Effector memory CD8-positive, alpha-beta T cell (primary cell): ENCODE measurements at places on chromosomes 12 and 14.

- H3K4me3 ChIP-seq = no peak overlapping the region
- no peaks in the 10 kb centered on the region for H3K27me3 ChIP-seq
- peaks cover 50% of the 10 kb centered on the region for H3K36me3 ChIP-seq
- DNase-seq = no peak
- H3K27ac ChIP-seq = no peak overlapping the region
Measured at GRCh38 chr12:123253641-123254459, 17.8 kb downstream of the CDK2AP1 start.

GRCh38 chr12:120366845-120367232 lies 2.1 kb downstream of the MSI1 start:
- no peak for DNase-seq
- peaks cover 17% of the 10 kb centered on the region for H3K4me1 ChIP-seq
- no peaks in the 10 kb centered on the region for H3K36me3 ChIP-seq
- H3K27me3 ChIP-seq = peaks cover 71% of the 10 kb centered on the region

GRCh38 chr12:53212931-53213330 lies 5.9 kb upstream of the ITGB7 start:
- H3K4me3 ChIP-seq = no peak overlapping the region
- DNase-seq = no peak
- no peaks in the 10 kb centered on the region for H3K27me3 ChIP-seq

DNA sequence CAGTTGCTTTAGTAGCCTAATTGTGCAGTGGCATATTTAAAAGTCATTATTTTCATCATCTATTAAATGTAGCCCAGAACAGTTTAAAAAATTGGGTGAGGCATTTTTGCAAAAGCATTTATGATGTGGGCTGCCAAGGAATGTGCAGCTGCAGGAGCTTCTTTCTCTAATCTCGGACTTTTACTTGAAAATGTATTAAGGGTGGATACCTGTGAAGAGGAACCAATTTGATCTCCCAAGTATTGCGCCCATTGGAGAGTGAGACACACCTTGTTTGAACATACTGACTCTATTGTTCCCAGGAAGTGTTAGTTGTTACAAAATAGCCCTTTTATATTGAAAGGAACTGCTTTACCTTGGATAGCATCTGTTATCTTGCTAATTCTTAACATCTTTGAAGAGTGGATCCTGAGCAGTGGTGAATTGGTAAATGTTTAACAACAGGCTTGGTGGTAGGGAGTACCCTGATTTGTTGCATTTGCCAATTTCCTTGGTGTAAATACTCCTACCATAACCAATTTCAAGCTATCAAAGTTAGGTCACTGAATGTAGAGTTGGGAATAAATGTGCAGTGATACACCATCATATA lies 42.5 kb upstream of the HMGA2 start:
- H3K4me1 ChIP-seq = no peaks in the 10 kb centered on the region
- no peaks in the 10 kb centered on the region for H3K36me3 ChIP-seq
- no peak for DNase-seq
- H3K27me3 ChIP-seq = peaks cover 8% of the 10 kb centered on the region

DNA sequence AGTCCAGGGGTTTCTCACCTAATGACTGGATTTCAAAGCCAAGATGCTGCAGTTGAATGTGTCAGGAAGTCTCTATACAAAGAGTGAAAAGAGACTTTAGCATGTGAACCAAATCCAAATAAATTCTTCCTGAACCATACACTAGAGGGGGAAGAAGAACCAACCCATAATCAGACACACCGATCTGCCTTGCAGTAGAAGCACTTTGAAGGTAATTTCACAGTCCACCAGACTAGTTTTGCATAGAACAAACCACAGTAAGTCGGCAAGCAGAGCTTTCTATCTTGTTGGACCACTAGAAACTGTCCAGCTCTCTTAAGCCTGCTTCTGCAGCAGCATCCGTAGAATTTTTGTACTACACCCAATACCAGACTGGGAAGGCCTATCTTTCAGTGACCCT lies 39.3 kb downstream of the FIGNL2 start:
- H3K27me3 ChIP-seq = peaks cover 25% of the 10 kb centered on the region
- H3K36me3 ChIP-seq = peaks cover 3% of the 10 kb centered on the region
- no peak overlapping the region for H3K27ac ChIP-seq
- DNase-seq = no peak
- no peak overlapping the region for H3K4me3 ChIP-seq

DNA sequence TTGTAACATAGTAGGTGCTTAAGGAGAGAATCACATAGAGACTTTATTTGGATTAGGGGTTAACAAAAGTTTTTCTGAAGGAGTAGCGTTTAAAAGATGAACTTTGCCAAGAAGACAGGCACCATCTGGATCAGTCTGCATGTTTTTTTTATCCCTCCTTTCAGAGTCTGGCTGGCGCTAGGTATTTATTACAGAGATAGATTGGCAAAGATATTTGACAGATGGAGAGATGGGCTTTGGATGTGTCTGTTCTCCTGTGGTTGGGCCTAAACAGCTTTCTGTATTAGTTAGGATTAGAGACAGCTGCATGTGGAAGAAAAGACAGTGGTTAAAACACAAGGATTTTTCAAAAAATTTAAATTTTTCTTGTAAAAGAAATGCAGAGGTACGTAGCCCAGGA lies 133.9 kb downstream of the C12orf75 start:
- no peaks in the 10 kb centered on the region for H3K36me3 ChIP-seq
- no peak for DNase-seq
- no peak overlapping the region for H3K4me3 ChIP-seq
- no peaks in the 10 kb centered on the region for H3K4me1 ChIP-seq

GRCh38 chr14:77026930-77027537 lies 1.5 kb downstream of the IRF2BPL start:
- peaks cover 59% of the 10 kb centered on the region for H3K36me3 ChIP-seq
- H3K27me3 ChIP-seq = no peaks in the 10 kb centered on the region

- peaks cover 20% of the 10 kb centered on the region for H3K36me3 ChIP-seq
- H3K4me1 ChIP-seq = peaks cover 55% of the 10 kb centered on the region
- peak overlapping the region; percentile 76 for H3K4me3 ChIP-seq
- DNase-seq = no peak
- H3K27ac ChIP-seq = peak overlapping the region; percentile 76
Measured at GRCh38 chr14:50813544-50813863, 17.5 kb downstream of the NIN start.

- H3K4me1 ChIP-seq = peaks cover 24% of the 10 kb centered on the region
- peak overlapping the region; percentile 60 for H3K27ac ChIP-seq
- H3K4me3 ChIP-seq = no peak overlapping the region
- no peaks in the 10 kb centered on the region for H3K27me3 ChIP-seq
- no peaks in the 10 kb centered on the region for H3K36me3 ChIP-seq
- no peak for DNase-seq
Measured at GRCh38 chr12:31951008-31951407, 8.2 kb upstream of the RESF1 start.

DNA sequence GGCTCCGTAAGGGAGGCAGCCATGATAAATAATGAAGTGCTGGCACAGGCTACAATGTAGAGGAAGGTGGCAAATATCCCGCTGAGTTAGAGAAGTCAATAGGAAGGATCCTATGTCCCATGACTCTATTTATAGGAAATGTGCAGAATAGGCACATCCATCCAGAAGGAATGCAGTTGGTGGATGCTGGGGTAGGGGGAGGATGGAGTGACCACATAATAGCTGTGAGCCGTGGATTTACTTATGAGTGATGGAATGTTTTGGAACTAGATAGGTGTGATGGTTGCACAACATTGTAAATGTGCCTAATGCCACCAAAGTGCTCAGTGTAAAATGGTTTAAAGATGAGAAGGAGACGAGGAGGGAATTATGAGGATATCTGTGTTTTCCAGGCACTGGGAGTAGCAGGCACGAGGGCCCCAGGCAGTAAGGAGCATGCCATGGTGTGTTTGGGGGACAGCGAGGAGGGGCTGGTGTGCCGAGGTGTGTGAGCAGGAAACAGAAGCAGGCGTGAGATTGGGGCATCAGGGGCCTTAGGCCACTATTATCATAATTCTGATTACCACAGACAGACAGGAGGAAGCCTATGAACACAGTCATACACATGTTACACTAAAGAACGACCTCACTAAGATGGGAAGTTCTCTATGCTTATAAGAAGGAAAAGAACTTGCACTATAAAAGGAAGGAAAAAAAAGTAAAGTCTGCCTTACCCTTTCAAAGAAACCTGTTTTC lies 837.3 kb upstream of the TMEM132C start:
- no peaks in the 10 kb centered on the region for H3K27me3 ChIP-seq
- DNase-seq = no peak
- no peak overlapping the region for H3K4me3 ChIP-seq
- no peaks in the 10 kb centered on the region for H3K4me1 ChIP-seq
- H3K27ac ChIP-seq = no peak overlapping the region
- H3K36me3 ChIP-seq = no peaks in the 10 kb centered on the region

DNA sequence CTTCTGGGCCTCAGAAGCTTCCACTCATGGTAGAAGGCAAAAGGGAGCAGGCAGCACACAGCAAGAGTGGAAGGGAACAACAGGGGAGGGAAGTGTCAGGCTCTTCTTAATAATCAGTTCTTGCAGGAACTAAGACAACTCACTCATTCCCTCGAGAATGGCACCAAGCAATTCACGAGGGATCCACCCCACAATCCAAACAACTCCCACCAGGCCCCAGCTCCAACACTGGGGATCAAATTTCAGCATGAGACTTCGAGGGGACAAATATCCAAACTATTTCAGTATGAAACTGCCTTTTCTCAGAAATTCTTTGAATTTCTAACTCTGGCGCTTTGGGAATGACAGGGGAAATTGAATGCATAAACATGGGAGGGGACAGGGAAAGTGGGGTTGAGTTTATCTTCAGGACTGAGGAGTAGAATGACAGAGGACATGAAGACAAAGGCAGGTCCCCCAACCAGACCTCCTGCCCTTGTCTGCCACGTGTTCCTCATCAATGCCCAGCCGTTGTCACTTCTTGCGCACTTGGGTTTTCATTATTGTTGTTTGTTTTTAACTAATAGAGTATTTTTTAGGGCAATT lies 24.6 kb upstream of the APOF start:
- peaks cover 4% of the 10 kb centered on the region for H3K36me3 ChIP-seq
- DNase-seq = no peak
- H3K4me3 ChIP-seq = no peak overlapping the region
- H3K27me3 ChIP-seq = no peaks in the 10 kb centered on the region
- H3K4me1 ChIP-seq = no peaks in the 10 kb centered on the region

GRCh38 chr12:28066879-28067278 lies 94.3 kb upstream of the PTHLH start:
- no peak overlapping the region for H3K4me3 ChIP-seq
- no peaks in the 10 kb centered on the region for H3K27me3 ChIP-seq
- no peak overlapping the region for H3K27ac ChIP-seq
- no peaks in the 10 kb centered on the region for H3K4me1 ChIP-seq

DNA sequence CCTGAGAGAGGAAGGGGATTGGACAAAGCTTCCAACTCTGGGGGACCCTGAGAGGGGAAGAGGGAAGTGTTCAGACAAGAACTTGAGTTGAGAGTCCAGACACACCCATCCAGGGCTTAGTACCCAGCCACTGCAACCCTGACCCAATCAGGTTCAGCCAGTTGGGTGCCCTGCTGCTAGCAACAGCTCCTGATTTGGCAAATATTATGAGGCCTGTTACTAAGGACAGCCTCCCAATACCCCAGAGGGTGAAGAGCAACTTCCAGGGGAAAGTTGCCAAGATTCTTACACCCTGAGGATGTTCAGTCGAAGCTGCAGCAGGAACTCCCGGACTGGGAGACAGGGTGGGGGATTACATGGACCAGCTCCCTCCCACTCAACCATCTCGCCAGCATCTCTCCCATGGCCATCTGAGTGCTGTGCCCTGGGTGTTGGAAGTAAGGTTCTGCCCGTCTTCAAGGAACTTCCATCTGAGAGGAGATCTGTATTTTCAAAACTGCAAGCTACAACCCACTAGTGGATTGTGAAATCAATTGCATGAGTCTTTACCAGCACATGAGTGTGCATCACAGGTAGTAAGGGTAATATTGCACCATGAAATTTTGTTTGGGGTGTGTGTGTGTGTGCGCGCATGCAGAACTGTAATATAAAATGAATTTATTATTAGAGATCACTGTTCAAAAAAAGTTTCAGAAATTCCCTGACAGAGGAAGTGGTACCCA lies 11.5 kb upstream of the KRT78 start:
- H3K4me3 ChIP-seq = no peak overlapping the region
- no peaks in the 10 kb centered on the region for H3K4me1 ChIP-seq
- DNase-seq = no peak
- H3K36me3 ChIP-seq = no peaks in the 10 kb centered on the region
- H3K27me3 ChIP-seq = peaks cover 28% of the 10 kb centered on the region
- peak overlapping the region; percentile 70 for H3K27ac ChIP-seq

- no peak for DNase-seq
- H3K27ac ChIP-seq = no peak overlapping the region
- H3K27me3 ChIP-seq = no peaks in the 10 kb centered on the region
Measured at GRCh38 chr12:62123721-62124203, 136.4 kb upstream of the USP15 start.

DNA sequence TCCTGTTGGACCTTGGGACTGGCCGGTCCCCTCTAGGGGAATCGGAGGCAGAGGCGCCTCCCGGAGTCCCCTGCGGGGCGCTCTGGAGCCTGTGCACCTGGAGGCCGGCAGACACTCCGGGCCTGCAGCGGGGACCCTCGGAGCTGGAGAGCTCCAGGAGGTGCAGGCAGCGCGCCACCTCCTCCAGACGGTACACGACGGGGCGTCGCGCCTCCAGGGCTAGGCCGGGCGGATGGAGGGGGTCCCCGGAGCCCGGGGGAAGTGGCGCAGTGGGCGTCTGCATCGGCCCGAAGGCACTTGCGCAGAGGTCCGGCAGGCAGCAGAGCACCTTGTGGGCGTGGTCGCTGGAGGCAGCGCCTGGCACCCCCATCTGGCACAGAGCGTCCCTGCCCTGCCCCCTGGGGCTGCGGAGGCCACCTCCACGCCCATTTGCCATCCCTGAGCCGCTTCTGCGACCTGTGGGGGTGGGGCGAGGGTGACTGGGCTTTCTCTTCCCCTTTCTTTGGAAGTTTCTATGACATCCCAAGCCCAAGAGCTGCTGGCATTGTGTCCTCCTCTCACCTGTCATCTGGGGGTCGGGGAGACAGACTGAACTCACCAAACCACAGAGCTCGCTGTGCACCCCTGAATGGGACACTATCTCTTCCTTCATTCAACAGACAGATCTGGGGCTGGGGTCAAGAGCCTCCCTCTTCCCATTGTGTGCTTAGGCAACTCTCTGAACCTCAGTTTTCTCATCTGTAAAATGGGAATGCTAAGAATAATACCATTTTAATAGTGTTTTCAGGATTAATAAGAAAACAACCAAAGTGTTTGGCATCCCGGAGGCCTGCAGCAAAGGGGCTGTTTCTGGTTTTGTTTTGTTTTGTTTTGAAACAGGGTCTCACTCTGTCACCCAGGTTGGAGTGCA lies 37.5 kb upstream of the CORO1C start:
- peaks cover 11% of the 10 kb centered on the region for H3K27me3 ChIP-seq
- H3K36me3 ChIP-seq = no peaks in the 10 kb centered on the region
- H3K4me3 ChIP-seq = peak overlapping the region; percentile 41
- H3K4me1 ChIP-seq = no peaks in the 10 kb centered on the region
- no peak overlapping the region for H3K27ac ChIP-seq

DNA sequence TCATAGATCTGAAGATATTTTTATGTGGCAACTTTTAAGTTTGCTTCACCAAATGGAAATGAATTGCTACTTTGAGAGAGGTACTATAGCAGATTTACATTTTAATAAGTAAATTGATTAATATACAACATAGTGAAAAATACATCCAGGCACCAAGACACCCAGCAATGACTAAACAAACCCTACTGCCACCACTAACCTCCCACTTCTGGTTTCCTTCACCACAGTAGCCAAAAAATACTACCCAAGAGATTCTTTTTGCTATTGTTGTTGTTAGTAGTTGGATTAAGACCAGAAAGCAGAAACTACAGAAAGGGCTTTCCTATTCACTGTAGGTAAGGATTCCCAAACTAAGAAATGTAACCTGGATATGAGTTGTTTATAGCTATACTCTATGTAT lies 54.1 kb downstream of the COCH start:
- H3K27me3 ChIP-seq = no peaks in the 10 kb centered on the region
- no peak for DNase-seq
- H3K27ac ChIP-seq = no peak overlapping the region
- H3K4me1 ChIP-seq = peaks cover 4% of the 10 kb centered on the region
- H3K36me3 ChIP-seq = peaks cover 25% of the 10 kb centered on the region
- no peak overlapping the region for H3K4me3 ChIP-seq
